ENCODE measurements at places on chromosomes 12 and 14. TPM values are rescaled to one million over a fixed set of nuclear protein-coding genes. Genes with fewer than 3 reads are reported as not detected.

LMO3 gene
- total RNA-seq: under 0.01 TPM

NID2 gene
- total RNA-seq: 3.1 TPM

FAM186B gene
- 0.48 TPM for total RNA-seq

RNASE7 gene
- 36.1 TPM for total RNA-seq

NINJ2 gene
- 0.48 TPM for total RNA-seq

TMCC3 gene
- total RNA-seq: 7.2 TPM

ARG2 gene
- total RNA-seq: 52.0 TPM

CPSF6 gene
- 23.4 TPM for total RNA-seq

HOXC6 gene
- 0.48 TPM for total RNA-seq

All from tracheal epithelial cell (primary cell).